ENCODE measurements at places on chromosomes 3 and 15. TPM values are rescaled to one million over a fixed set of nuclear protein-coding genes. Genes with fewer than 3 reads are reported as not detected.
A peak's percentile ranks its signal among the peaks of the same experiment; 100 is the strongest.

The WDR72 gene
- 26.6 TPM for total RNA-seq

- H3K36me3 ChIP-seq: no peaks in the 10 kb centered on the region
- H3K4me3 ChIP-seq: no peak overlapping the region
- H3K27me3 ChIP-seq: peaks cover 5% of the 10 kb centered on the region
- no peak overlapping the region for H3K27ac ChIP-seq
- peaks cover 1% of the 10 kb centered on the region for H3K4me1 ChIP-seq
Measured at GRCh38 chr15:81024265-81024872, 23.6 kb downstream of the TLNRD1 start.

The EXOSC7 gene
- 50.7 TPM for total RNA-seq

DNA sequence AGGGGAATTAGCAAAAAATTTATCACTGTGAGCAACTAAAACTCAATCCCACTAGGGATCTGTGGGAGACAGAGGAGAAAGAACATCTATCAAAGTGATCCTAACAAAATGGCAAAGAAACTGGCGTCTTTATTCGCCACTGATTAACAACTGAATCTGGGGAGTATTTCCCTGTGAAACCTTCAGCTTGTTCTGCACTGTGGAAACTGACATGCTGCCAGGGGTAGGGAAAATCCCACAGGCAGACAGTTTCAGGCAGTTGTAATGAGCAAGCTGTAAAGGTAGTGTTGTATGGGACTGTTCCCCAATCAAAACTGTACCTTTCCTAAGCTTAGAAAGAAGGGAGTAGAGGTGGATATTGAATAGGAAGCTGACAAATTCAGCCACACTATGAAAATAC is 611.7 kb downstream of the VGLL3 start:
- H3K4me3 ChIP-seq: no peak overlapping the region
- no peak for DNase-seq
- no peaks in the 10 kb centered on the region for H3K27me3 ChIP-seq
- no peaks in the 10 kb centered on the region for H3K36me3 ChIP-seq

GRCh38 chr3:182717216-182717615 is 76.1 kb upstream of the ATP11B start:
- H3K36me3 ChIP-seq: no peaks in the 10 kb centered on the region
- peak overlapping the region; percentile 59 for H3K27ac ChIP-seq
- H3K4me1 ChIP-seq: peaks cover 35% of the 10 kb centered on the region
- H3K4me3 ChIP-seq: no peak overlapping the region
- no peaks in the 10 kb centered on the region for H3K27me3 ChIP-seq

DNA sequence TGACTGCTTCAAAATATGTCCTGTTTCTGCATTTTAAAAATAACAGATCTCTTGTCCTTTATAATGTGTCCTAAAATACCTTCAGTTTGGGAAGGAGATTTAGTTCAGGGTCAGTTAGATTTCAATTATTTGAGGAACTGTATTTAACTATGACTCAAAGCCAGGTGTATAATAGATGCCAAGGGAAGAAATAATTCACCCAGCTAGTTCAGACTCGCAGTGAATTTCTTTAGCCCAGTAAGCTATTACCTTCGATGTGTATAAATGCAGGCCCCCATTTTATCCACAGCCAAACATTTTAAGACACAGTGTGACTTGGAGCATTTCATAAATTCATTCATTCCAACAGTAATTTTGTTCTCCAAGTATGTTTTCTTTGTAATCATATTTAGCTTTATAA is 458.0 kb downstream of the ZNF385D start:
- no peaks in the 10 kb centered on the region for H3K4me1 ChIP-seq
- no peak overlapping the region for H3K27ac ChIP-seq
- no peak overlapping the region for H3K4me3 ChIP-seq
- H3K36me3 ChIP-seq: no peaks in the 10 kb centered on the region
- no peak for DNase-seq
- H3K27me3 ChIP-seq: no peaks in the 10 kb centered on the region

The NME9 gene
- total RNA-seq: 2.3 TPM

The SEMA5B gene
- 5.9 TPM for total RNA-seq

DNA sequence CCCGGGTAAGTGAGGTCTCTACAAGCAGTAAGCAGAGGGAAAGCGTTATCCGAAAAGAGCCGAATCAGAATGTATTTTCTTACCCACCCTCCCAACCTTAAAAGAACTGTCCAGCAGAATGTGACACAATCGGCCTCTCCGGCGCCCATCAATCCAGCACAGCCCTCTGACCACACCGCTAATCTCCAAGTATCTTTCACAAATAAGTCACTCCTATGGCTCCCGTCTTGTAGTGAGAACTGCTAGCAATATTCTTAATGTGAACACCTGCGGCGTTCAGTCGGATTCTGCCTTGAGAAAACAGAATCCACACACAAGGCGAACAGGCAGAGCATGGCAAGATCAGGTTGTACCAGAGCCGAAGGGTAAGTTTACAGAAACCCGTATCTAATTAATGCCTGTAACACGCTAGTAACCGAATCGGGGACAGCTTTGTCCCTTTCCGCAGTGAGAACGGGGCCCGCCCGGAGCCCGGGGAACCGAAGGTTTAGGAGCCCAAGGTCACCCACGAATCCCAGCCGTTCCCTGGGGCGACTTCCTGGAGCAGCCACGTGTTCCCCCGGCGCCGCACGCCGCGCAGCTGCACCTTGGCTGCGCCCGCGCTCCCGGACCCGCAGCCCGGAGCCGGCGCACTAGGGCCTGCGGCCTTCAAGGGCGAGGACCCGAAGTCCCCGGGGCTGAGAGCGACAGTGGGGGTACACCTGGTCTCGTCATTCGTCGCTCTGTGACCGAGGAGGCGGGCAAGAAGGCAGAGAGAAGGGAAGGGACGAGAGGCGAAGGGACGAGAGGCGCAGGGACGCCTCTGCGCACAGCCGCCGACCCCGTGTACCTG is 672 bp downstream of the TFRC start:
- DNase-seq: peak; percentile 37
- peaks cover 17% of the 10 kb centered on the region for H3K4me1 ChIP-seq
- peak overlapping the region; percentile 98 for H3K27ac ChIP-seq
- H3K4me3 ChIP-seq: peak overlapping the region; percentile 90

The CELSR3 gene
- 15.2 TPM for total RNA-seq

GRCh38 chr3:34669490-34669889 is 871.1 kb downstream of the PDCD6IP start:
- no peak for DNase-seq
- no peak overlapping the region for H3K4me3 ChIP-seq
- no peaks in the 10 kb centered on the region for H3K27me3 ChIP-seq
- H3K27ac ChIP-seq: no peak overlapping the region
- H3K4me1 ChIP-seq: no peaks in the 10 kb centered on the region

DNA sequence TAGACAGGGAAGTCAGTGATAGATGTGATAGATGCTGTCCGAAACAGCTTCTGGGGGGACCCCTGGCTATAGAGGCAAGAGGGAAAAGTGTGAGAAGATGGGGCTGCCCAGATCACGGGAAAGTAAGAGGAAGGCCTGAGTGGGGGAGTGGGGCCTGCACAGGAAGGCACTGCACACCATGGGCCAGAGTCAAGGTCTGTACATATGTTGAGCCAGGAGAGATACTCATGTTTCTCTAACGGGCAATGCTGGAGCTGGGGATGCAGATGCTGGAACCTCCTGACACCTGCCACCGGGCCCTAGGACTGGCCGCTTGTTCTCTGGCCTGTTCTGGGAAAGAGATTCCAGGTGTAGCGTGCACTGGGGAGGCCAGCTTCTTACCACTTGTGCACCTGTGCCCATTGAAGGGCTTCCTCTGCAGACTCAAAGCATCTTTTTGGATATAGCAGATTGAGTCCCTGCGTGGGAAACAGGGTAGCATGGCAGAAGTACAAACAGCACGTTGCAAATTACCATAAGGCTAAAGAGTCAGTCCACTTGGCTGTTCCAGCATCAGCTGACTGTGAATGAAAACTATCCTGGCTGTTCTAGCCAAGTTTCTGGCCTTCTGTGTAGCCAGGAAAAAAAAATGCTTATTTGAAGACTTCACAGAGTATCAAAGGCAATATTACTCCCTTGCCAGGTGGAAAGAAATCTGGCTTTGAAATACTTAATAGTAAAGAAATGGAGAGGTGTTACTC is 77.1 kb upstream of the GSK3B start:
- H3K36me3 ChIP-seq: no peaks in the 10 kb centered on the region
- H3K27me3 ChIP-seq: peaks cover 4% of the 10 kb centered on the region
- H3K4me3 ChIP-seq: no peak overlapping the region
- no peak for DNase-seq

The MAGEL2 gene
- total RNA-seq: 14.3 TPM

DNA sequence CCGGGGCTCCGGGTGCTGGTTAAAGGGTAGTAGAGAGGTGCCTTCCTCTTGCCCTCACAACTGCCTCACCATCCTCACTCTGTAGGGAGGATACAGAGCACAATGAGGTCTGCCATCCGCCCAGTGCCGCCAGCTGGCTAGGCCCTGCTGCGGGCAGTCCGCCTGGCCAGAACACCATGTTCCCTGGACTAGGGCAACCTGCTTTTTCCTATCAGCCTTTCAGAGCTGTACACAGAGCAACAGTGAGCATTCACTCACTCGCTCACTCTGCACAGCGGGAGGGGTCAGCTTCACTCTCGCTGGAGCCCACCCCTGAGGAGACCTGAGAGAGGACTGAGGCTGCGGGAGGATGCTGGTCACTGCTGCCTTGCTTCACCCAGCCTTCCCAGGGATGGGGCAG is 218.7 kb upstream of the CHRNA7 start:
- no peak for DNase-seq
- no peaks in the 10 kb centered on the region for H3K4me1 ChIP-seq
- no peak overlapping the region for H3K4me3 ChIP-seq
- no peaks in the 10 kb centered on the region for H3K36me3 ChIP-seq

Measured in progenitor cell of endocrine pancreas (in vitro differentiated cells).